Fibroblast of skin of back (primary cell): ENCODE measurements at places on chromosomes 3 and 15.
A peak's percentile ranks its signal among the peaks of the same experiment; 100 is the strongest.

DNA sequence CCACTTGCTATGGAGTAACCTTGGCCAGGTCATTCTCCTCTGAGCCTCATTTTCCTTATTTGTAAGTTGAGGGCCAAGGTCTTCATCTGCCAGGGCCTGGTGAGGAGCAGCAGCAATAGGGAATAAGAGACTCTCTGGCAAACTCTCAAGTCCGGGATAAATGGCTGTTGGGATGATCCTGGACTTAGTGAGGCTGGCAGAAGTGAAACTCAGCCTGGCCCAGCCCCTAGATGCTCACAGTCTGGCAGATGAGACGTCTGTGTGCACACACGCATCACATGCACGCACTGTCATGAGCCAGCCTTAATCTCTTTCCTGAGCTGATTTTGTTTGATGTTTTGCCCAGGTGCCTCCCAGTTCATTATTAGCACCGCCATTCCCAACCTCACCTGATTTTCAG is 26.8 kb downstream of the SLC6A6 start:
- no peak for DNase-seq

GRCh38 chr3:122094693-122095092 is 39.5 kb downstream of the CD86 start:
- DNase-seq, result no peak

GRCh38 chr3:11287404-11287803 is 15.2 kb downstream of the ATG7 start:
- DNase-seq, result no peak

DNA sequence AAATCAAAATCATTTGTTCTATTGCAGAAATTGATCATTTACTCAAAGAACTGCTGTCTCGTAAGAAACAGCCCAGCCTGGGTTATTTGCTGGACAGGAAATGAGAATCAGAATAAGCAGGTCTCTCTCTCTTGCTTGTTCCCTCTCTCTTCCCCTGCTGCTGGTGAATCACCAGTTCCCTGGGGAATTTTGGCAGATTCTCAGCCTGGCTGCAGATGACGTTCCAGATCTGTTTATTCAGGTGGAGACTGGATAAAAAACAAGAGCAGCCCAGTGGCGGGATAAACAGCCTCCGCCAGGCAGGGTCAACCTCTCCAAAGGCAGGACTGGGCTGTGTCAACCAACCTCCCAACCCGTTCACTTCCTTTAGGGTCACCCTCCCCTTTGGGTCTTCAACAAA is 72.1 kb downstream of the LRIG1 start:
- peak; percentile 99 for DNase-seq

- DNase-seq, result no peak
Observed at GRCh38 chr15:50064673-50065072, 54.4 kb downstream of the ATP8B4 start.
